GM23338 (cell line): ENCODE measurements at places on chromosomes 1 and 21.
A peak's percentile ranks its signal among the peaks of the same experiment; 100 is the strongest.

- no peaks in the 10 kb centered on the region for H3K27me3 ChIP-seq
- H3K36me3 ChIP-seq: no peaks in the 10 kb centered on the region
- H3K27ac ChIP-seq: no peak overlapping the region
- peak; percentile 98 for DNase-seq
- no peak overlapping the region for H3K4me3 ChIP-seq
Measured at GRCh38 chr1:10679496-10680220, 116.8 kb downstream of the CASZ1 start.

DNA sequence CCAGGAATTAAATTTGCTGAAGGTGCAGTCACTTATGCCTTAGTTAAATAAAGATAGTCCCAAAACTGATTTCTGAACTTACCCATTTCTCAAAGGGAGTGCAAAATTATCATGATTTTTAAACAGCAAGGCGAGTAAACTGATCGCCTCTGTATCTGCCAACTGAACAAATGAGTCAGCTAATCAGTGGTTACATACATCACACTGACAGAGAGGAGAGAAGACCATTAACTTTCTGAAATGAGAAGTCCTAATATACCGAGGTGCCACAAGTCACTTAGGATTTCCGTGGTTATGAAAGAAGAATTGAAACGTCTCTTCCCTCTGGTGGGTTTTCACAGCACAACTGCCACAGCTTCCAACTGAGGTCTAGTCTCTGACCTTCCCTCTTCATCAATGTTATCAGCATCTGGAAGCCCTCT lies 400.7 kb downstream of the SMYD3 start:
- peaks cover 12% of the 10 kb centered on the region for H3K4me1 ChIP-seq
- no peaks in the 10 kb centered on the region for H3K27me3 ChIP-seq
- DNase-seq: no peak

GRCh38 chr21:45352621-45353139 lies 52.3 kb upstream of the COL18A1 start:
- H3K36me3 ChIP-seq: no peaks in the 10 kb centered on the region
- H3K27me3 ChIP-seq: no peaks in the 10 kb centered on the region

GRCh38 chr1:84757301-84757700 lies 67.0 kb upstream of the SSX2IP start:
- no peaks in the 10 kb centered on the region for H3K27me3 ChIP-seq
- no peaks in the 10 kb centered on the region for H3K36me3 ChIP-seq
- peaks cover 35% of the 10 kb centered on the region for H3K4me1 ChIP-seq
- H3K4me3 ChIP-seq: 0 out of 2 replicates have a peak overlapping the region, but pooled peaks have one; percentile 3

GRCh38 chr21:16395285-16395684 lies 665.5 kb downstream of the USP25 start:
- H3K27ac ChIP-seq: no peak overlapping the region
- no peaks in the 10 kb centered on the region for H3K27me3 ChIP-seq
- DNase-seq: no peak
- no peaks in the 10 kb centered on the region for H3K36me3 ChIP-seq
- H3K4me3 ChIP-seq: no peak overlapping the region
- H3K4me1 ChIP-seq: no peaks in the 10 kb centered on the region

- DNase-seq: peak; percentile 93
- peaks cover 12% of the 10 kb centered on the region for H3K4me1 ChIP-seq
- no peak overlapping the region for H3K4me3 ChIP-seq
- no peaks in the 10 kb centered on the region for H3K27me3 ChIP-seq
Measured at GRCh38 chr1:234499119-234499942, 20.4 kb upstream of the TARBP1 start.

GRCh38 chr1:196527919-196528318 lies 80.3 kb downstream of the KCNT2 start:
- peaks cover 3% of the 10 kb centered on the region; the same call in 1 of the 2 replicates for H3K4me1 ChIP-seq
- DNase-seq: no peak
- H3K36me3 ChIP-seq: 0 out of 2 replicates have a peak, but pooled peaks cover 6% of the 10 kb centered on the region
- no peak overlapping the region for H3K4me3 ChIP-seq
- no peak overlapping the region for H3K27ac ChIP-seq

GRCh38 chr1:11761988-11762406 lies at the start of gene C1orf167:
TSS of gene C1orf167 (plus strand) at chr1:11762193. CDS start at chr1:11764401, 2,208 bp downstream.
- H3K4me1 ChIP-seq: peaks cover 5% of the 10 kb centered on the region; the same call in 1 of the 2 replicates
- no peak within 1 kb of the TSS for H3K27ac ChIP-seq
- peaks cover 31% of the 10 kb centered on the region for H3K27me3 ChIP-seq
- H3K36me3 ChIP-seq: no peaks in the 10 kb centered on the region
- peak; percentile 79 for DNase-seq
- H3K4me3 ChIP-seq: peak within 1 kb of the TSS; percentile 53

DNA sequence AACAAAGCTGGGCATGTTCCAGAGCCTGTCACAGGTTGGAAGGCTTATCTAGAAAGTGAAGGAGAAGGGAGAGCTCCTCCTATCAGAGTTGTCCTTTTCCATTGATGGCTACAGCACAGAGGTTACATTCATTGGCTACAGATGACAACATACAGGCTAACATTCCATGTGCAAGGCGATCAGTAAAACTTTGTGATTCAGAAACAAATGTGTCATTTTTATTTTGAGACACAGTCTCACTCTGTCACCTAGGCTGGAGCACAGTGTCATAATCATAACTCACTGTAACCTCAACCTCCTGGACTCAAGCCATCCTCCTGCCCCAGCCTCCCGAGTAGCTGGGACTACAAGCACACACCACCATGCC lies 32.6 kb downstream of the TRIM67 start:
- H3K36me3 ChIP-seq: no peaks in the 10 kb centered on the region
- no peaks in the 10 kb centered on the region for H3K4me1 ChIP-seq
- H3K4me3 ChIP-seq: no peak overlapping the region
- H3K27me3 ChIP-seq: no peaks in the 10 kb centered on the region
- H3K27ac ChIP-seq: no peak overlapping the region

DNA sequence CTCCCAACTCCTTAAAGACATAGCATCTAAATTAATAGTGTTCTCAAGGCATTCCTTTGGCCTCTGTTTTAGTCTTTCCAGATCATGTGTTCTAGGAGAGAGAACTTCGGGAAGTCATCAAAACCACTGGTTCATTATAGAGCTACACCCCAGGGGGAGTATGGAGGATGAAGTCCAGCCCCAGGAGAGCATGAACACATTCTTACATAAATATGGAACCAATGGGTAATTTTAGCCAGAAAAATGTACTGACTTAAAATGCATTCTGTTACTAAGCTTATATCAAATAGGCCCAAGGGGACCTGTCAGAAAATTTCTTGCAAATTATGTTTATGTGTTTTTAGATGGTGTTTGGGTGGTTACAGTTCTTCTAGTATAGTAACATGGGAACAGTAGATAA lies 165.2 kb downstream of the NTMT2 start:
- no peak for DNase-seq
- no peaks in the 10 kb centered on the region for H3K27me3 ChIP-seq
- no peaks in the 10 kb centered on the region; the same call in 1 of the 2 replicates for H3K36me3 ChIP-seq
- peaks cover 10% of the 10 kb centered on the region for H3K4me1 ChIP-seq

GRCh38 chr1:119956306-119956705 lies 60.0 kb upstream of the ADAM30 start:
- H3K36me3 ChIP-seq: 0 out of 2 replicates have a peak, but pooled peaks cover 4% of the 10 kb centered on the region
- no peak overlapping the region for H3K27ac ChIP-seq
- no peaks in the 10 kb centered on the region for H3K27me3 ChIP-seq
- peaks cover 8% of the 10 kb centered on the region; the same call in 1 of the 2 replicates for H3K4me1 ChIP-seq

GRCh38 chr1:10649517-10650201 lies 146.8 kb downstream of the CASZ1 start:
- peaks cover 14% of the 10 kb centered on the region for H3K4me1 ChIP-seq
- no peak overlapping the region for H3K27ac ChIP-seq
- DNase-seq: peak; percentile 83
- peak overlapping the region; percentile 48 for H3K4me3 ChIP-seq

DNA sequence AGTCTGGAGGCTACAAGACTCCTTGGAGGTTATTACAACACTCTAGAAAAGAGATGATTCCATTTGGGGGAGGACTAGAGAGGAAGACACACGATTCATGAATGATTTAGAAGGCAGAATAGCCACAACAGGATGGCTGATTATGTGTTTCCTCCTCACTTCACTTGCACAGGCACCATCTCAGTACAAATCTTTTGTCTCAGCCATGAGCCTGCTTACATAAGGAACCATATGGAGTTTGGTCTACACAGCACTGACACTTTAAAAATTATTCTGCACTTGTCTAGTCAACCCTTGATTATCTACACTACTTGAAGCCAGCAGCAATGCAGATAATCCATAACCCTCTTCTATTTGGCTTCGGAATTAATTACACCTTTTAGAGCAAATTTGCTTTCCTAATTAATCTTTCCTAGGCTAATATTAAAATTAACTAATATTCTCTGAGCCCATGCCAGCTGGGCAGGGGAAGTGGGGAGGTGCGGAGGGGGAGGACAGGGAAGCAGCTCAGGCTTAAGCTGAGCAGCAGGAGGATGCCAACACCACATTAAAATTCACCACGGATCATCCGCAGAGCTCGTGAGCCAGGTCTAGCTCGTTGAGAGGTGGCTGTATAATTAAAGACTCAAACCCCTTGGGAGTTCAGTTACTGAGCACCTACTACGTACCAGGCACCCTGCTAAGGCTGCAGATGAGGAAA lies 3.2 kb upstream of the LEMD1 start:
- DNase-seq: no peak
- H3K27me3 ChIP-seq: peaks cover 19% of the 10 kb centered on the region
- H3K4me1 ChIP-seq: peaks cover 31% of the 10 kb centered on the region
- no peak overlapping the region for H3K4me3 ChIP-seq
- no peak overlapping the region for H3K27ac ChIP-seq

GRCh38 chr1:183493540-183494245 lies 21.4 kb downstream of the SMG7 start:
- no peaks in the 10 kb centered on the region for H3K27me3 ChIP-seq
- no peaks in the 10 kb centered on the region for H3K36me3 ChIP-seq
- peaks cover 2% of the 10 kb centered on the region; the same call in 1 of the 2 replicates for H3K4me1 ChIP-seq
- no peak overlapping the region for H3K4me3 ChIP-seq
- H3K27ac ChIP-seq: 0 out of 2 replicates have a peak overlapping the region, but pooled peaks have one; percentile 29
- no peak for DNase-seq

DNA sequence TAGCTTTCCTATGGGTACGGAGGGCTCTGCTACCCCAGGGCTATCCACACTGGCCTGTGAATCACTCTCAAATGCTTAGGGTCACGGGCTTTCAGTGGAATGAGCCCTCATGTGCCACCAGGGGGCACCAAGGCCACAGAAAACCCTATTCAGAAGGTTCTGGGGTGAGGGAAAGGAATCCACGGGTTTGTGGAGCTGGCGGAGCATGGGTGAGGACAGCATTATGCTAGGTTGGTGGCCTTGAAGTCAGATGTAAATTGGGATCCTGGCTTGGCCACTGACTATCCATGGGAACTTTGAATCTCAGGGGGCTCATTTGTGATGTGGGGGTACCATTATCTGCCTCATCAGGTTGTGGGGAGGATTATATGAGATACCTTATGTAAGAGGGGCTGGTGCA lies 5.1 kb upstream of the LAMTOR5 start:
- H3K27me3 ChIP-seq: no peaks in the 10 kb centered on the region
- no peaks in the 10 kb centered on the region for H3K36me3 ChIP-seq
- no peak overlapping the region for H3K4me3 ChIP-seq
- DNase-seq: peak; percentile 92
- peaks cover 6% of the 10 kb centered on the region for H3K4me1 ChIP-seq

DNA sequence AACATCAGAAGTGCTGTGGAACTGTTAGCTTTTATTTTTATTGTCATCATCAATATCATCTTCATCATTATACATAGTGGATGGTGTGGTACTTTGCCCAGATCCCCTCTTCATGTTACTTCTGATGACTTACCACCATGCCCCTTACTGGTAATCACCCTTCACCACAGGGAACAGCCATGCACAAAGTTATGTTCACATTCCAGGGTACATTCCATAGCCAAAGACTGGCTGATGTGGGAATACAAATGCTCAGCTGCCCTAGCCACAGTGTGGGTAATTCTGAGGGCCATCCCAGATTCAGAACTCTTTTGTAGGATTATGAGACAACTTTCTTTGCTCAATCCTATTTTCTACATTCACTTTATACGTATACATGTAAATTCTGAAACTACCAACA lies 691.3 kb upstream of the CXADR start:
- H3K27ac ChIP-seq: no peak overlapping the region
- DNase-seq: peak; percentile 11
- H3K4me1 ChIP-seq: no peaks in the 10 kb centered on the region

GRCh38 chr1:25484096-25484495 lies 53.4 kb downstream of the MACO1 start:
- peaks cover 21% of the 10 kb centered on the region for H3K4me1 ChIP-seq
- no peaks in the 10 kb centered on the region for H3K36me3 ChIP-seq
- no peaks in the 10 kb centered on the region for H3K27me3 ChIP-seq

GRCh38 chr1:175178056-175178455 lies 14.5 kb downstream of the KIAA0040 start:
- no peaks in the 10 kb centered on the region for H3K27me3 ChIP-seq
- peak; percentile 18 for DNase-seq
- no peak overlapping the region for H3K4me3 ChIP-seq
- H3K4me1 ChIP-seq: no peaks in the 10 kb centered on the region

GRCh38 chr21:45937721-45938452 lies 43.7 kb upstream of the COL6A1 start:
- no peak overlapping the region for H3K4me3 ChIP-seq
- H3K36me3 ChIP-seq: no peaks in the 10 kb centered on the region
- no peak for DNase-seq

- no peaks in the 10 kb centered on the region for H3K36me3 ChIP-seq
- no peaks in the 10 kb centered on the region for H3K27me3 ChIP-seq
- H3K4me3 ChIP-seq: no peak overlapping the region
- peaks cover 3% of the 10 kb centered on the region for H3K4me1 ChIP-seq
- DNase-seq: peak; percentile 99
Measured at GRCh38 chr1:39098546-39099250, 72.5 kb downstream of the NDUFS5 start.

DNA sequence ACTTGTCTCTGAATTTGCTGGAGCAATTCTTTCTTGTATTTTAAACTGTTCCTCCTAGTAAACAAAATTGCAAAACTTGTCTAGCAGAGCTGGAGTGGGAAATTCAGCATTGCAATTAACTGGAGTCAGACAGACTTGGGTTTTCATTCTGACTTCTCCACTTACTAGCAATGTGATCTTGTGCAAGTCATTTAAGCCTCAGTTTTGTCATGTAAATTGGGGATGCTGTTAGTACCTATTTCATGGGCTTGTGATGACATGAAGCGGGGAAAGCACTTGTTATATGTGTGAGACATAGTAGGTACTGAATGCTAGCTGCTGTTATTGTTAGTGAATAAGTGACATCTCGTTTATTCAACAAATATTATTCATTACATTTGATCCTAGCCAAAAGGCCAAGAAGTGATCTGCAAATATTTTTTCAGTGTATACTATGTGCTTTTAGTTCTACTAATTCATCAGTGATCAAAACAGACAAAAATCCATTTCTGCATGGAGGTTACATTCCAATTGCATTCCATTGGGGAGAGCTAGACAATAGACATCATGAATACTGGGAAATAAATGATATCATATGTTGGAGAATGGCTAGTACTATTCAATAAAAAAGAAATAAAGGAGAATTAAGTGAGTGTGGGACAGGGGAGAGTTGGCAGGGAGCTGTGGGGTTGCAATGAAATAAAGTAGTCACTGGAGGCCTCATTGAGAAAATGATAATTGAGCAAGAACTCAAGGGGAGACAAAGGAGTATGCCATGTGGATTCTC lies 47.1 kb downstream of the CACHD1 start:
- H3K4me1 ChIP-seq: peaks cover 95% of the 10 kb centered on the region
- H3K36me3 ChIP-seq: no peaks in the 10 kb centered on the region
- no peak overlapping the region for H3K27ac ChIP-seq
- no peak overlapping the region for H3K4me3 ChIP-seq
- peak; percentile 64 for DNase-seq
